Colonic mucosa (tissue), 4 donors: ENCODE measurements at places on chromosomes 7 and 10. TPM values are rescaled to one million over a fixed set of nuclear protein-coding genes. Genes with fewer than 3 reads are reported as not detected.

Gene MARCHF5
- 37.3 TPM for total RNA-seq

Gene NDUFB2
- 281 TPM for total RNA-seq

Gene FAM25C
- total RNA-seq: not detected

Gene C10orf90
- total RNA-seq: not detected

Gene CYCS
- total RNA-seq: 344 TPM

Gene ZP3
- total RNA-seq: 13.9 TPM

Gene SPDYE2B
- total RNA-seq: not detected

Gene HOXA2
- 2.4 TPM for total RNA-seq

Gene KIF5B
- total RNA-seq: 153 TPM

DNA sequence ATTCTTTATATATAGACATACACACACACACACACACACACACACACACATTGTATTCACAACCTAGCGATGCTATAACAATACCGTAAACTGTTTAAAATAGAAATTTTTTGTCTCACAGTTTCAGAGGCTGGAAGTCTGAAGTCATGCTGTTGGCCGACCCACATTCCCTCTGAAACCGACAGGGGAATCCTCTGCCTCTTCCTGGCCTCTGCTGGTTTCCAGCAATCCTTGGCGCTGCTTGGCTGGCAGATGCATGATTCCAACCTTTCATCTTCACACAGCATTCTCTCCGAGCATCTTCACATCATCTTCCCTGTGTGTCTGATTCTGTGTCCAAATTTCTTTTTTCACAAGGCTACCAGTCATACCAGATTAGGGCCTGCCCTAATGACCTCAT, 94.8 kb downstream of the CCDC71L start:
- DNase-seq: no peak

- DNase-seq: no peak
Observed at GRCh38 chr10:82888809-82889455, 1013.9 kb downstream of the NRG3 start.

DNA sequence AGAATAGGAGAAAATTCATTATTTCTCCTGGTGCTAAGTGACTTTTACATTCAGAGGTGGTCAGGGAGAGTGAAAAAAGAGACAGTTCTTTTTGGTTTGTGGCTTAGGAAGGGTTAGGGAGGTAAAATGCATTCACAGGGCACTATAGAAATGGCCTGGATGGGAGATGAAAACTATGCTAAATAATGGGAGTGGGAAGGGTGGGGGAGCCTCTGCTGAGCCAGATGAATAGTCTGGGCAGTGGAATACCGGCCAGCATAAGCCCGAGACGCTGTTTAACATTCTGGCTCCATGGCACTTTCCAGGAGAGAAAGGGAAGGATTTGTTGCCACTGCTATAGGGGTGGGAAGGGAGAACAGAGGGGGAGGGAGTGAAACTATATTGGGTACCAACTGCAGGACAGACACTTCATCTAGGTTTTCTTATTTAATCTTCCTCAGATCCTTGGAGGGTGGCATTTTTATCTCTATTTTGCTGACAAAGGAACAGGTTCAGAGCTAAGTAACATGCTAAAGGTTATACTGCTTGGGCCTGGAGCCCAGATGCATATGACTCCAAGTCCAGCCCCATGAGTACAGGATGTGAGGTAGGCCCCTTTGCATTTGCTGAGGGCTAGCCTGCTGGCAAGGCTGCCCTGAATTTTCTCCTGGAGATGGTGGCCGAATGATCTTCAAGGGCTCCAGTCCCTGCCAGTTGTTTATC, 372.4 kb downstream of the CCSER2 start:
- no peak for DNase-seq

- no peak for DNase-seq
Observed at GRCh38 chr10:43973801-43974200, 325.1 kb upstream of the ZNF32 start.

GRCh38 chr7:6531492-6532279, 19.6 kb downstream of the GRID2IP start:
- no peak for DNase-seq

DNA sequence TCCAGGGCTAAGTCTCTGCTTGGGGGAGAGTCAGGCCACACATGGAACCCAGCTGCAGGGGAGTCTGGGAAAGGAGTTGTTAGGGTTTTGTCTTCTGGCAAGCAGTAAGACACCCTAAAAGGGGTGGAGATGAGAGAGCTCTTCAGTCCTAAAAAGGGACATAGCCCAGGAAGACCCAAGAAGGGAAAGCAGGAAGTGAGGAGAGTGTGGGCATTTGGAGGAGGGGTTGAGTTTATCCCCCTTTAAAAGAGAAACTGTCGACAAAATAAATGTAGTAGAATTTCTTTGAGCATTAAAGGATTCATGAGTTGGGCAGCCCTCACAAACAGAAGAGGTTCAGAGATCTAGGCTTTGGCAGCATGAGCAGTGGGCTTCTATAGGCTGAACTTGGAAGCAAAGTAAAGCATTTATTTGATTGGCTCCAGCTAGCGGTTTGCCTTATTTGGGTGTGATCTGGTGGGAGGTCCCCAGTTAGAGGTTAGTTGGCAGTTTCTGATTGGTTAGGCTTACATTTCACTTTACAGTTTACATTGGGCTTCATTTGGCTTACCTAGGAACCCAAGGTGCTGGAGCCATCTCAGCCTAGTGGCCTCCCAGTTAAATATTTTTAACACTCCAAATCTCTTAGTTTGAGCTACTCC, 246.7 kb downstream of the CAMK1D start:
- DNase-seq: no peak

DNA sequence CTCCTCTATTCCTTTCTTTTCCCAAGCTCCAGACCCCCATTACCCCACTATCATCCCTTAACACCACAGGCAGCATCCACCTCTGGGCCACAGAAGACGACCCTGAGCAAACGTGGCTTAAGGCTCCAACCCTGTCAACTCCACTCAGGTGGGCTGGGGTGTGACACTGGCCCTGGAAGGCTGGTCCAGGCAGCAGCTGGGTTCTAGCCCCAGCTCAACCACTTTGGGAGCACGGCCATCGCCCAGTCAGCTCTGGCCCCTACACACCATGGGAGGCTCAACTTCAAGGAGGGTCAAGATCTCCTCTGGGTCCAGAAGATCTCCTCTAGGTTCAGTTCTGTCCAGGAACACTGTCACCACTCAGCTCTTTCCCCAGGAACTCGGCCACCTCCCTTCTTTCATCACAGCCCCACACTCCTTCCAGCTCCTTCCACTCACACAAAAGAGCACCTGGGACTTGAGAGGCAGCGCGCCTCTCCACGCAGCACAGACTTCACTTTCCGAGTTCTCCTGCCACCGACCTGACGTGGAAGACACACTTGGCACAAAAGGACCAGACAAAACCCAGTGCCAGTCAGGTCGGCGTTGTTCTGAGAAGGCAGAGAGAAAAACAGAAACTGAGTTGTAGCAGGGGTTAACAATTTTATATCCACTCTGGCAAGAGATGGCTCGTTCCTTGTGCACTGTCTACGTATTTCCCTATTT, 84.1 kb downstream of the CTBP2 start:
- no peak for DNase-seq

DNA sequence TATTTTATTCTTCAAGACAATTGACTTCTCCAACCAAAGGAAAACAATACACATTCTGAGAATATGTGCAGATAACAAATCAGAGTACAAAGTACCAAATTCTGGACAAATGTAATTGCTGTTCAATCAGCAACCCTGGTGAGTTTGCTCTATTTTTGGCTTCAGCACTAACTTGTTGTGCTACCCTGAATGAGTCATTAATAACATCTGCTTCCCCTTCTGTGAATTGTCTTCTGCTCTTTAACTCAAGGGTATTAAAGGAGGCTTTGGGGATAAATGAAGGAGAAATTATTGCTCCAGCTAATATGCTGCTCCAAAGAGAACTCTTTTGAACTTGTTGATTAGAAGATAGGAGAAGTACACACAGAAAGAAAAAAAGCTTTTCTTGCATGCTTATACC, 459.3 kb downstream of the HTR7 start:
- no peak for DNase-seq

- DNase-seq: no peak
Observed at GRCh38 chr10:119198438-119198837, 8.9 kb upstream of the GRK5 start.

- no peak for DNase-seq
Observed at GRCh38 chr10:88343761-88344484, 239.2 kb downstream of the RNLS start.

GRCh38 chr10:133169173-133169947, 9.3 kb downstream of the KNDC1 start:
- DNase-seq: no peak

DNA sequence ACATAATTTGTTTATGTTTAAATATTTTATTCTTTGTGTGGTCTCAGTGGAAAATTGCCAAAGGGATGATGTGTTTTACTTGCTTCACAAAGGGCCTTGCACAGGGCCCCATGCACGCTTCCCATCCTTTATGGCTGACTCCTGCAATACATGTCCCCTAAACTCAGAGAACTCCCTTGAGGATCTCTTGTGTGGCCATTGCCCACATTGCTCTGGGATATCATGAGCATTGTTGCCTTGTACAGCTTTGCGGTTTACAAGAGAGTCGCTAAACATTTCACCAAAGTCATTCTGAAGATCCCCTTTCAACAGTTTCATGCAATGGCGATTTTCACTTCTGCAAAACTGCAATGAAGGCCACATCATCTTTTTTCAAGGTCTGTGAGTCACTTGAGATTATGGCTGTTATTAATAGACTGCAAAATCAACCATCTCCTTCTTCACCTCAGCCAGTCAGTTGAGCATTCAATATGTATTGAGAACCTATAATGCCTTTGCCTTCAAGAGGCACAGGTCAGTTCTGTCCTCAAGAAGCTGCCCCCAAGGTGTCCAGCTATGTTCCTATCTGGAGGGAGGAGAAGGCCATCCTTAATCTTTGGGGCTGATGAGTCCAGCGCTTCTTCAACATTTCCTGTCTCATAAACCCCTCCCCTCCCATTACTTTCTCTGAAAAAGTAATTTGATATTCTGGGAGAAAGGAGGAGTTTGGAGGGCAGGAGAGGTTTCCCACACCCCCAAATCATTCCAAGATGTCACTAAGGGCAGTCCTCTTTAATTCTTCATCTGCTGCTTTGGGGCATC, 108.1 kb downstream of the CCDC71L start:
- no peak for DNase-seq

GRCh38 chr7:46515844-46516590, 594.9 kb upstream of the IGFBP3 start:
- DNase-seq: no peak

DNA sequence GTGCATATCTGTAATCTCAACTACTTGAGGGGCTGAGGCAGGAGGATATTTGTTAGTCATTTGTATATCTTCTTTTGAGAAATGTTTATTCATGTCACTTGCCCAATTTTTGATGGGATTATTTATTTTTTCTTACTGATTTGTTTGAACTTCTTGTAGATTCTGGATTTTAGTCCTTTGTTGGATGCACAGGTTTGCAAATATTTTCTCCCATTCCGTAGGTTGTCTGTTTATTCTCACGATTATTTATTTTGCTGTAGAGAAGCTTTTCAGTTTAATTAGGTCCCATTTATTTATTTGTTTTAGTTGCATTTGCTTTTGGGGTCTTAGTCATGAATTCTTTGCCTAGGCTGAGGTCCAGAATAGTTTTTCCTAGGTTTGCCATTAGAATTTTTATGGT, 44.1 kb upstream of the OSBPL3 start:
- no peak for DNase-seq

GRCh38 chr7:112505495-112505894, 24.7 kb downstream of the LSMEM1 start:
- DNase-seq: no peak

- DNase-seq: no peak
Observed at GRCh38 chr10:21090609-21091082, 193.5 kb upstream of the NEBL start.

DNA sequence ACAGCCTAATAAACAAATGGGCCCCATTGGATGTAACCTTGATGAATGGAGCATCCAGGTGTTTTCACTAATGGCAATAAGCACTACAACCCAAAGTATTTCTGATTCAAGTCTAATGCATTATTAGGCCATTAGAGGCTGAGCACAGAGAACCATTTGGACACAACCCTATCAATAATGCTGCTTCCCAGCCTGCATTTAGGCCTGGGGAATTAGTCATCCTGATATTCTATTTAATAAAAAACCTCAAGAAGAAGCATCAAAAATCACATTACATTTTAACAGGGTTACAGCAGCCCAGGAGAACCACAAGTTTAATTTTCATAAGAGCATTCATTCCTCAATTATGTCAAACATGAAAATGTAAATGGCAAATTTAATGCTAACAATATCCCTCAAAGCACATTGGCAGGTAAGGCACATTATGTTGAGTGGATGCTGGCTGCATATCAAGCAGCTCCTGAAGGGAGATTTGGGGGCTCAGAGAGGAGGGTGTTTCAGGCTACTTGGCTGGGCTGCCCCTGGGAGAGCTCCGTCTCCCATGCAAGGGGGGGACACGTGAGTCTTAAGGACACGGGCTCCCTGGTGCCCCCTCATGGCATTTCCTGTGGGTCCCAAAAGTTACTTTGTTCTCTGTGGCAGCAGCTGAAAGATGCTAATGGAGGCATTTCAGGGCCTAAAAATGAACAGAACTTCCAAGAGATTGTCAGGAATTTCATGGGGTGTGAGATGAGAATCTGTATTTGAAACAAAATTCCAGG, 143.4 kb downstream of the HERPUD2 start:
- no peak for DNase-seq

GRCh38 chr7:75017832-75018231, 53.3 kb downstream of the CASTOR2 start:
- no peak for DNase-seq

DNA sequence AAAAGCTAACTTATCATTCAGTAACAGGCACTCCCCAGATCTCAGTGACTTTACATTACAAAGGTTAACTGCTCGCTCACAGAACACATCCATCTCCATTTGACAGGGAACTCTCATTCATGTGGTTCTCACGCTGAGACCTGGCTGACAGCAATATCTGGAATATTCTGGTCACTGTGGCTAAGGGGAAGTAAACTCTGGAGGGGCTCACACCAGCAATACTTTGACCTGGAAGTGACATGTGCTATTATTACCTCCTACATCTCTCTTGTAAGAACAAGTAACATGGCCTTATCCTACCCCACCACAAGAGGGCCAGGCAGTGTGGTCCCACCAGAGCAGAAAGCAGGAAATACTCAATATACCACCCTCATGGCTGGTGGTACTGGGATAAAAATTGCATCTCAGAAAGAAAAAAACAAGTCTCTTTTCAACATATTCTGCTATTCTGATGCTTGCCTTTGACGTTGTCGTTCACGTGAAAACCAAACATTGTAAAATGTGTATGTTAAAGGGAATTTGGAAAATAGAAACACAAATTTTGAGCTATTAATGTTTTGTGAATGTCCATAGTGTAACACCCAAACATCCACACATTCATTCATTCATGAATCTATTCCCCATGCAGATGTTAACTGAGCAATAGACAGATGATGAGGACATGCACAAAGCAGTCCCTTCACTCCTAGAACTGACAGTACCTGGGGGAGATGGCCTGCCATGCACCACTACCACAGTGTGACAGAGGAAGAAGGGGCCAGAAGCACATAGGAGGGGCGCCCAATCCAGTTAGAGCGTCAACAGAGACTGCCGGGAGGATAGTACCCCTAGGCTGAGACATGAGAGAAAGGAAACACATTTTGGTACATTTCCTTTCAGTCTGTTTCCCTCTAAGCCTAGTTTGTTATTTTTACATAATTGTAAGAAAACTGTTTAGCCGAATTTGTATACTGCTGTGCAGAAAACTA, 166.0 kb upstream of the SP4 start:
- peak; percentile 19 for DNase-seq
